ENCODE measurements at places on chromosomes 12 and 14.

GRCh38 chr14:79596551-79596950, 614.8 kb downstream of the DIO2 start:
- no peak for DNase-seq

- DNase-seq: no peak
Observed at GRCh38 chr14:96268431-96269358, 12.7 kb downstream of the BDKRB1 start.

DNA sequence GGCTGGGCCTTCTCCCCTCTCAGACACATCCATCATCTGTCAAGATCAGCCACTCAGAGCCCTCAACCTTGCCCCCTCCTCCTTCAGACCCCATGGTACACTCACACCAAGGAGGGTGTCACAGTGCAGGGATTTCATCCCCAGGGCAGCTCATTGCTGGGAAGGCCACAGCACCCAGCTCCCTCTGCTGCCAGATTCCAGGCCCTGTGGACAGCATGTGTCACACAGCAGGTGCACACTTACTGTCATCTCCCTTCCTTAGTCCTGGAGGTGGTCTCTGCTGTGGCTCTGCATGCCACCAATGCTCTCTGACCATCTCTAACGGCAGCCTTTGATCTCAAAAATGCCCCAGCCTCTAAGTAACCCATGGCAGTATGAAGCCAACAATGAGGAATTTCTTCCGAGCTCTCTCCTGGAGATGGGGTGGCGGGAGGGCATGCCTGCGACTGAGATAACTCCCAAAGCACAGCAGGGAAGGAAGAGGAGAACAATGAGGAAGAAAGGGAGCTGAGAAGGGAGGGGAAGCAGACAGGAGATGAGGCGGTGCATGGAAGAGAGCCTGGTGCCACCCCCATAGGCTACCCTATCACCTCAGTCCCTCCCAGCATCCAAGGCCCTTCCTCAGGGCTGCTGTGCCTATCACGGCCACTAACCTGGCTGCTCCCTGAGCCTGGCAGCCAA, 101.0 kb downstream of the SINHCAF start:
- DNase-seq: no peak

DNA sequence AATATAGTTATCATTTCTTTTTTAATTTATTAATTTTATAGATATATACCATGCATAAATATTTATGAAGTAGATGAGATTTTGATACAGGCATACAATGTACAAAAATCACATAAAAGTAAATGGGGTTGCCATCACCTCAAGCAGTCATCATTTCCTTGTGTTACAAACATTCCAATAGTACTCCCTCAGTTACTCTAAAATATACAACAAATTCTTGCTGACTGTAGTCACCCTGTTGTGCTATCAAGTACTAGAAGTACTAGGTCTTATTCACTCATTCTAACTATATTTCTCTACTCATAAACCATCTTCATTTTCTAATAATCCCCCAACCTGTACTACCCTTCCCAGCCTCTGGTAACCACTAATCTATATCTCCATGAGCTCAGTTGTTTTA, 432.6 kb upstream of the SYT1 start:
- no peak for DNase-seq

DNA sequence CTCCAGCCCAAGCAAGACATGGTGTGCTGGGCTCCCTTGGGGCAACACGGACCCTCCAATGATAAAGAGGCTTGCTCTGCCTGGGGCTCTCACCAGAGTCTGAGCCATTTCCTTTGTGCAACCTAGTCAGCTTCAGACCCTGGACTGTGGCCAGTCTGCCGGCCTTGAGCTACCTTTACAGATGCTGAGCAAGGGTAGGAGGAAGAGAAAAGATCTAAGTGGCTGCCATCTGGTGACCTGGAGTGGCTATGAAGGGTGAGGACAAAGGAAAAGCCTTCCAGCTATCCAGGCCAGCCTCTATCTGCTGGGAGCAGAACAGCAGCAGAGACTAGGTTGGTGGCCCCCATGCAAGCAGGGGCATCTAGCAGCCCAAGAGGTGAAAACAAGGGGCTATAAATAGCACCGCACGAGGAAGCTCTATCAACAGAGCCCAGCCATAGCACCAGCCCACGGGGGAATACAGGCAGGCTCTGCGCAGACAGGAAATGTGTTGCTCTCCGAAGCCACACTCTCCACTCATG, 230.1 kb downstream of the FOXN3 start:
- no peak for DNase-seq

DNA sequence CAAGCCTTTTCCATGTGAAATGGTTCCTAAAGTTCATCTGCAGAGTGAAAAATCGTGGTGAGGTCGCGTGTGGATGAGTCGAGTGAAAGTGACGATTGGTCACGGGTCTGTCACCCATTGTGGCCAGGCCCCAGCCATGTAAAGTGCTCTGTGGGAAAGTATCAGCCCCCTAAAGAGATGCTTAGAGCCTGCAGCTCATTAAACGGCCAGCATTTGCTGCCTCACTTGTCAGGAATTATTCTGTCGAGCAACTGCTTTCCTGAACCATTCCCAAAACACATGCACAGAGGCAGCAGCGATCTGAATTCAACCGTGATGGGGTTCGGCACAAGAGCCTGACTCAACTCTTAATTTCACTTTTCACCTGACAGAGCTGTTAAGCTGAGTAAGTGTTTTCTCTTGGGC, 16.0 kb downstream of the DBX2 start:
- DNase-seq: peak; percentile 51

All from neuronal stem cell (in vitro differentiated cells).